ENCODE measurements at places on chromosomes 3 and 15.

DNA sequence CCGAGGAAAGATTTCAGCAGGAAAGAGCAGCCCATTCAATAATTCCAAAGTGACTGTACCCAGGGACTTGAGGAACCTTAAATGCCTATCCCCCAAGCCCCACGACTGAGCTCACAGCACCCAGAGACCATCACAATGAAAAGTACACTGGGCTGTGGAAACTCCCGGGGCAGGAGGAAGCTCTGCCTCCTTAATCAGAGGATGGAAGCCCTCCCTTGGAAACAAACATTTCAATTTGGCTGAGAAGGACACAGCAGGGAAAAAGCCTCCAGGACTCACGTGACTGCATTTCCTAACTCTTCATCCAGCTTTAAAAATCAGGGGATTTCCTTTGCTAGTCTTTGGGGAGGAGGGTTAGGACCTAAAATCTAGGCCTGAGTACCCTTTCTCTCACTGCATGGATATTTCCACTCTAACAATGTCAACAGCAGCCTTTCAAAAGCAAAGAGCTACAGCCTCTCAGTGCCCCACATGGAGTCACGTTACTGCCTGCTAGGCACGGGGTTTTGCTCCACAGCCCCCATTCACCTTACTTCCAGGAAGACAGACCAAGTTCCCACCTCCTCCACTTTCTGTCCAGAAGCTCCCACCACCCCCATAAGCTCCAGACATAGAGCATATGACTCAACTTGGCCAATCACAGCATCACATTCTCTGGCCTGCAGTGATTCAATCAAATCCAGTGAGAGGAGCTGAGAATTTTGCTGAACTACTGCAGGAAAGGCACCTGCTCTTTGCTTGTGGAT, 68.9 kb upstream of the WNT5A start:
- no peak for DNase-seq

DNA sequence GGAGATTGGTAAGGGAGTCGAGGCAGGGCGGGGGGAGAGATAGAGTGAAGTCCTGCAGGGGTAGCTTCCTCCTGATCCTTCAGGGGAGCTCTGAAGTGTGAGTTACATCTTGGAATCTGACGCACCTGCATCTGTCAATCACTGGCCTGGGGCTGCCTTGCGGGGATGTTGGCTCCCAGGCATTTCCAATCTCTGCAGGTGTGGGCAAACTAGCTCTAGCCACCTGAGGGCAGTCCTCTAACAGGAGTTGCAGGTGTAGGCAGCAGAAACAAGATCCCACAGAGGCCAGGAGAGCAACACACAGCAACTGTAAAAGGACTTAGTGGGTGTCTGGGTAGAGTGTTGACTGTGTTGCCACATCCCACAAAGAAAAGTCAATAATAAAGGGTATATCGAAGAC, 63.6 kb downstream of the ZNF621 start:
- peak; percentile 15 for DNase-seq

DNA sequence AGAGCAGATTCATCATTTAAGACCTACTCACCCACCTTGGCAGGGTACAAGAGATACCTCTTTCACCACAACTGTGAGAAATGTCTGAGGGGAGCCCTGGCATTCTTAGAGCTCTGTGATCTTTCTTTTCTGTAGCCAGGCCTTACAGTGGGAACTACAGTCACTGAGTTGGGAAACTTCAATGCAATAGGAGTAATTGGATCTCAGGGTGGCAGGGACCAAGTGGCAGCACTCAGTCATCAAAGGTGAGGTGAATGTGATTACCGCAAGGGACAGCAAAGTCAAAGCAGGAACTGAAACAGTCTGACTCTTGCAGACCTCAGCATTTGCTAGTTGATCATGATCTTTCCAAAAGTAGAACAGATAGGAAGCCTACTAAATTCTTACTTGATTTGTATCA, 7.2 kb upstream of the MCF2L2 start:
- DNase-seq, result no peak

DNA sequence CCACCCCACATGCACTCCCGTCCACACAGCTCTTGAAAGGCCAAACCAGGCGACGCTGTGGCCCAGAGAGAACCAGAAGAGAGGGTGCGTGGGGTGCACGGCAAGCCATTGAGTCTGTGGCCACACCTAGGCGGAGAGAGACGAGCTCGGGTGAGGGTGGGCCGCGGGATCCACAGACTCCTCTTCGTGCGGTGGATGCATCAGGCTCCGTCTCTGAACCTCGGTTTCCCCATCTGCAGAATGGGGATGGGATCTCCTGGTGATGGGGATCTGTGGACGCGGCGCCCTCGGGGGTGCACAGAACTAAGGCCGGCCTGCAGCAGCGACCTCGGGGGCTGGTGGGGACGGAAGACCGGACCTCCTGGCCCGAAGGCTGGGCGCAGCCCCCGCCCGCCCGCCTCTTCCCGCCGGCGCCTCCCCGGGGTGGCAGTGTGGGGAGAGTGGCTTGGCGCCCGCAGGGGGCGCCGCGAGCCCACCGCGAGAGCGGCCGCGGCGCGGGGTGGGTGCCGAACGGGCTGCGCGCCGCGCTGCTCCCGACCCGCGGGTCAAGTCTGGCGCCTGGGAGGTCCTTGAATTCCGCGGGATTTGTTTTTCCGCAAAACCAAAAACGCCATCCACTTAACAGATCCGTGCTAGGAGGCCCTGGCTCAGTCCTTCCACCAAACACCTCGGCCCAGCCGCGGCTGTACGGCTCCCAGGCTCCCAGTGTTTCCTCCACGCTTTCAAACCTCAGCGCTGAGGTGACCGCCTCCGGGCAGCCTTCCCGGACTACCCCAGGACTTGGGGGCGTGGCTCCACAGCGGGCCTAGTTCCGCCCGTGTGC, 13.2 kb upstream of the ADPGK start:
- DNase-seq, result peak; percentile 43

DNA sequence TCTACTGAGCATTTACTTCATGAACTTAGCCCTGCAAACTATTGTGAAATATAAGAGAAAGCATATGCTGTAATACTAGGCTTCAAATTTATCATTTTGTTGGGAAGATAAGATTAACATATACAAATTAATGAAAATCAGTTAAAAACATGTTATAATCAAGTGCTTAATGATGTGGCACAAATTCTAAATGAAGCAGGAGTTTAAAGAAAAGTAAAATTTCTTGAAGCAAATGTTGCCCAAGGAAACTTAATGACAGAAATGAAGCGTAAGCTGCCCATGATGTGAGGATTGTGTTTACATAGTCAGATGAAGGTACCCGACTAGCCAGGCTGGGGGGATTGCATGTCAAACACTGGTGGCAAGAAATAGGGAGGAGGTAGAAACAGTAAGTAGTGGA, 103.1 kb upstream of the GAP43 start:
- no peak for DNase-seq

DNA sequence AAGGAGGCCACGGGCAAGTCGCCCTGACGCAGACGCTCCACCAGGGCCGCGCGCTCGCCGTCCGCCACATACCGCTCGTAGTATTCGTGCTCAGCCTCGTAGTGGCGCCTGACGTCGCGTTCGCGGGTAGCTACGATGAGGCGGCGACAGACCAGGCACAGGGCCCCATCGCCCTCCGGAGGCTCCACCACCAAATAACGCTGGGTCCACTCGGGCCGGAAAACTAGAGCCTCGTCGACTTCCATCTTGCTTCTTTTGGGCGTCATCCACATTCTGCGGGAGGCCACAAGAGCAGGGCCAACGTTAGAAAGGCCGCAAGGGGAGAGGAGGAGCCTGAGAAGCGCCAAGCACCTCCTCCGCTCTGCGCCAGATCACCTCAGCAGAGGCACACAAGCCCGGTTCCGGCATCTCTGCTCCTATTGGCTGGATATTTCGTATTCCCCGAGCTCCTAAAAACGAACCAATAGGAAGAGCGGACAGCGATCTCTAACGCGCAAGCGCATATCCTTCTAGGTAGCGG, at the start of gene EPM2AIP1:
TSS of gene EPM2AIP1 (minus strand) at position 326 of the 520 bp plus-strand sequence. CDS start at position 272, 54 bp downstream.
- no peak for DNase-seq

- no peak for DNase-seq
These were observed 16.9 kb upstream of the CFAP161 start for GRCh38 chr15:81117136-81117535.

GRCh38 chr3:40969756-40970466, 229.4 kb upstream of the CTNNB1 start:
- DNase-seq, result no peak
